HAP-1 (cell line): ENCODE measurements at places on chromosomes 7 and 10.

DNA sequence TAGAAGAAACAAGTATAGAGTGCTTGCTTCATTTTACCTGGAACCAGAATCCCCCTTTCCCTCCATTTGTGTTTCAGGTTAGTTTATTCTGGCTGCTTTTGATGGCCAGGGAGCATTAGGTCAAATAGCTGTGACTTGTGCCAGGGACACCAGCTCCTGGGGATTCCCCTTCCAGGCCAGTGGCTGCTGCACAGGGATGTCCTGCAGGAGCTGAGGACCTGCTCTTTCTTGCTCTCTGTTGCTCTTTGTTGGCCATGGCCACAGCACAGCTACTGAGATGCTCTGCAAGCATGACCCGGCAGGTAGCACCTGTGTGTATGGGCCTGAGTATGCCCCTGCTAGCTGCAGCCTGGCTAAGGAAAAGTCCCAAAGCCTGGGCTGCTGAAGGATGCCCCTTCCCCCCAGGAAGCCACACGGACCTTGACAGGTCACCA lies 208.9 kb downstream of the EBF3 start:
- no peak for DNase-seq

- DNase-seq, result no peak
These were observed 3.5 kb downstream of the EBF3 start for GRCh38 chr10:129960481-129961156.

GRCh38 chr10:1190791-1191490 lies 134.8 kb downstream of the WDR37 start:
- DNase-seq, result no peak

DNA sequence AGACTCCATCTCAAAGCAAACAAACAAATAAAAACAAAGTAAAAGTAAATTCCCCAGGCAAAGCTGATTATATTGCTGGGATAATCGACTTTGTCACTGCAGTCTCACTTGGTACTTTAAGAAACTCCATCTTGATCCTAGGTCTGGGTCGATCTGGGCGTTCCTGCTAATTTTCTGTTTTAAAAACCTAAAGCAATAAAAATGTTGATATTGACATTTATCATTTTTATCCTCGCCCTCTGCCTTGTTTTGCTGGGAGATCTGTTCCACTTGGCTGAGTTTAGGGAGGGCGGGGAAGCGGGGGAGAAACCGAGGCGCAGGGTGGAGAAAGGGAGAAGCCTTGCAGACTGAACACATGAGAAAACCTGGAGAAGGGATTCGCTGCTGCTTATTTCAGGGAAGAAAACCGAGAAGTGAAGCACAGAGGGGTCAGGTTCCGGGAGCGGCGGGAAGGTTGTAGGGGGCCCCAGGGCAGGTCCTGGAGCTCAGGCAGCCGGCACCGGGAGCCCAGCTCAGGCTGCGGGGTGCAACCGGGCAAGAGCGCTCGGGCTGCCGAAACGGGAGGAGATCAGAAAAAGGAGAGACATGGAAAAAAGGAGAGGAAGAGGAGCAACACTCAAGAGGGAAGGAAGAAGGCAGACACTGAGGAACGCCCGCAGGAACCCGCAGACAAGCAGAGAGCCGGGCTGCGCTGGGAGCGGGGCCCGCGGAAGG lies 27.3 kb upstream of the KMT2C start:
- DNase-seq, result peak; percentile 62

GRCh38 chr10:6406220-6407033 lies 173.6 kb downstream of the PRKCQ start:
- DNase-seq, result no peak

DNA sequence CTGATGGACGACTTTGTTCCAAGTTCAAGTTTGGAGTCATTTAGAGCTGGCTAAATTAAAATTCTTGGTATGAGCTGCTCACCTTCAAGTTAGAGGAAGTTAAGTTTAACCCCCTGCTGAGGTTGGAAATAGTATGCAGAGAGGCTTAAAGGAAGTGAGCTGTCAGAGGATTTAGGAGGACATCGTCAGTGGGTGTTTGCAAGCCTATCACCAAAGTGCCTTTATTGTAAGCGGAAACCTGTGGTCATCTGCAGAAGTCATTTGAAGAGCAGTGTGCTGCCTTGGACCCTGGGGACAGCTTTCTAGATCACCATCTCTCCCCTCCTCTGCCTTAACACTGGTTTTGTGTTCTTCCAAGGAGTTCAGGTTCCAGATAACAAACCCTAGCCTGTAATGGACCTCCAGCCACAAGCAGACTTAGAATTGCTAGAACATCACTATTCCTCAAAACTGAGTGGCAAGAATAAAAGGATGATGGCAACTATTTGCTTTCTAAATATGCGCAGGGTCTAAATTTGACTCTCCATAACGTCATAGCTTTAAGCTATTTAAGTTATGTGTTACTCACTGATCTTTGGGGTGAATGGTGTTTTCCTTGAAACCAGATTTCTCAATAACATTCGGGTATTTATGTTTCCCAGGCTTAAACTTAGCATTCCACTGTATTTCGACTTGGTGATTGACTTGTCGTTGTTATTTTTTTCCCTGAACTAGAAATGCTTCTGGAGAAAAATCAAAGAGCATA lies 93.4 kb downstream of the SLC39A12 start:
- no peak for DNase-seq

DNA sequence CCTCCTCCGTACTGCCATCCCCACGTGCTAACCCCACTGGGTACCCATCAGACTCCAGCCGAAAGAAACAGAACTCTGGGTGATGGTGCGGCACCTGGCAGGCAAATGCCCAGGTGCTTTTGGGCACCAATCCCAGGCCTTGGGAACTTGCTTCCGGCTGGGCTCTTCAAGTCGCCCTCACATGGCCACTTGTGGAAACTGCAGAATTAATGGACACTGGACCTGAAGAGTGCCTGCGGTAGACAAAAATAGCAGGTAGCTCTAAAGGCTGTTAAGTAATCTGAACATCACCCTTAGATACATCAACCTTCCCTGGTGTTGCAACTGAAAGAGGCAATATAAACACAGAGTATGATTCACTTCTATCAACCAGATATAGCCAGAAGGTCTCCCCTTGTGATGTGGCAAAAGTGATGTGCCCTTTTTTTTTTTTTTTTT lies 644.4 kb downstream of the GRM8 start:
- peak; percentile 62 for DNase-seq

DNA sequence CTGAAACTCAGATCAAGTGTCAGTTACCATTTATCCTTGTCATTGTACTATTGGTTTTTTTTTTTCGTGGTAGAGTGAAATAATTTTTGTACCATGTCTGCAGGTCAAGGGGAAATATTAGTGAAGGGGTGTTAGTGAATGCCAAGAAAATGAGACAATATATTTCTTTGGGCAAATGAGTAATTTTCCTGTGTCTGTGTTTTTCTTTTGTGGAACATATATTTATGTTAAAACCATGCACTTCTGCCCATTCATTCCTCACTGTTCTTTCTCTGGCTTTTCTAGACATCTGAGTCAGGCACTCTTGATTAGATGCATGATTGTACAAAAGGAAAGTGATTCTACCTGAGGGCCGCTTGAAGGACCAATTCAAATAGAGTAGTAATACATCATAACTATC lies 161.6 kb downstream of the BICC1 start:
- no peak for DNase-seq

GRCh38 chr7:18163091-18163490 lies 135.4 kb upstream of the PRPS1L1 start:
- no peak for DNase-seq

- DNase-seq, result no peak
These were observed 59.5 kb upstream of the TOMM7 start for GRCh38 chr7:22882106-22882505.

DNA sequence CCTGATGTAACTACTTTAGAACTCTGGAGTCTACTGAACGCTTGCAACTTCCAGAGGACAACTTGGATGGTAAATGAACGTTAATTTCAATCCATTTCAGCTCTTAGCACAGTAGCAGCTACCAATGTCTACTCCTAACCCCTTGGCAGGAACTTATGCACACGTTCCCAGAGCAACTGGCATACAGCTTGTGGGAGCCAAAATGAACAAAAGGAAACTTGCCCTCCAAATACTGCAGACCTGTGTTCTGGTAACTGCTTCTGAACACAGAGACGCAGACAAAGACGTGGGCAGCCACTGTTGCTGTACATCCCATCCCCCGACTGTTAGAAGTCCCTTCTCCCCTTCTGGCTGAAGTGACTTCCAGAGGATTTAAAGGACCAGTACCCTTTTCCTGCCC lies 61.3 kb downstream of the XPNPEP1 start:
- DNase-seq, result no peak

- DNase-seq, result no peak
These were observed 53.0 kb downstream of the HDAC9 start for GRCh38 chr7:18548534-18548933.

GRCh38 chr10:80144067-80144695 lies 11.7 kb downstream of the PLAC9 start:
- DNase-seq, result peak; percentile 32

DNA sequence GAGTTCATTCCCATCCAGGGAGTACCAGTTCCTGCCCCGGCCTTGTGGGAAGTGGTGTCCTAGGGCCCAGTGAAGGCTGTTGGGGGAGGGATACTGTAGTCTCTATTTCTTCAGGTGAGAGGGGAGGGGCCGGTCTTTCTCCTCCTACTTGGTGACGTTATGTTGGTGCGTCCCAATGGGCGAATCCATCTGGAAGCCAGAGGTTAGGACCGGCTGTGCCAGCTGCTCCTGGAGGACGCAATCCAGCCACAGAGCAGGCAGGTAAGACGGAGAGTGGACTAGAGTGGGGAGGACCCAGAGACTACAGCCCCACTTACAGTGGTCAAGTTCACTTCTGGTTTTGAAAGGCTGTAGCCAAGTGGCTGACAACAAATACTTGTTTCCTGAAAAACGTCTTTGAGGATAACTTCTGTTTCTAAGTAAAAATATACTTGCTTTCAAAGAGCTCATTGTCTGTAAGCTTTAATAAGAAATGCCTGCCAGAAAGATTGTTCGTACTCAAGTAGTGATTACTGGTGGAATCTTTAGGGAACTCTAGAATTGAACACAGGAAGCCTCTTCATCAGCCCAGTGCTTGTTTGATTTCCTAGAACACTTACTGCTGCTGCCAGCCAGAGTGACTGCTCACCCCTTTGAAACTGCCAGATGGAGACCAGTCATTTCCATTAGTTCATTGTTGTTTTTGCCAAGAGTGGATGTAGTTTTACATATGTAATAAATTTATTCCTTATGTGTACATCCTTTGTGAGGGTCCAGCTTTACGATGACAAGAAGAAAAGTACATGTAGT lies 25.4 kb downstream of the RBM33 start:
- no peak for DNase-seq

DNA sequence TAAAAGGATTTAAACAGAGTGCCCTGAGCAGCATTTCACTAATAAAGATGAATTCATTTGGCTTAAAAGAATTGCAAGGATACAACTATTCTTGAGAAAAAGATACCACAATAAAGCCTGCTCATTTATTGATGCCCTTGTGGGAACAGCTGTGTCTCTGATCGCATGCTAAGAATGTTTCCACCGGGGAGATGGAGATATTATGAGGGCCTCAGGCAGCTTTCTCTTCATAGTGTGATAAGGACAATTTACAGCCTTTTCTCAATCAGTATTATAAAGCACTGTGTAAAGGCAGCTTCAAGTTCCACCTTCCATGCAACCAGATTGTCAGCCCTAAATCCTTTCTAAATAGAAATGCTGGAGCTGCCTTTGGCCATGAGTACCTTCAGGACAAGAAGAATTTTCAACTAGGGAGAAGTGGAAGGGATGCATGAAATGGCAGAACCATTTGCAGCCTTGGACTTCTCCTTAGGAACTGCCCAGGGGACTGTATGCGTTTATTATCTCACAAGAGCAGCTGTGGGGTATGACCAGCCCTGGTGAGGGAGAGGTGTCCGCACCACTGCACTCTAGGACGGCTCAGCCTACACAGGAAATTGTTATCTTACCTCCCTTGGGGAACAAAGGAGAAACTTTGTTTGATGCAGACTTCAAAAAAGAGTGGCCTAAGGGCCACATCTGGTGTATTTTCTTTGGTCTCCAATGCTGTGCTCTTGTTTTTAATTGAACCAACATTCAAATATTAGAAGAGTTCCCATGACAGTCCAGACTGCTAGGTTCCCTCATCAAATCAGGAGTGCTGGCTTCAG lies 116.9 kb upstream of the PCGF5 start:
- DNase-seq, result no peak

DNA sequence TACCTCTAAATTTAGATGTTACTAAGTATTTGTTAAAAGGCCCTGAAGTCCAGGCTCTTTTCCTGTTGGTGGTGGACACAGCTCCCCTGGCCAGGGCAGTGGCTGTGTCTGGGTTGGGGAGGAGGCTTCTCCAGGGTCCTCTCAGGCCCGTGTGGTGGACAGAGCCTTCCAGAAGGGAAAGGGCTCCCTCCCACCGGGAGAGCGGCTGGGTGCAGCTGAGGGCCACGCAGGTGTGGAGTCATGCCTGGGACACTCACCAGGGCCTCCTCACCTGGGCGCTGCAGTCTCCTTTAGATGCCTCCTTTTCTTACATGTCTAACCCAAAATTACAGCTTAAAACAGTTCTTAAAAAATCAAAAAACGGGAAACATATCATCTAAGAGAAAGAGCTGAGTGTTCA lies 128.2 kb upstream of the TCERG1L start:
- DNase-seq, result no peak

DNA sequence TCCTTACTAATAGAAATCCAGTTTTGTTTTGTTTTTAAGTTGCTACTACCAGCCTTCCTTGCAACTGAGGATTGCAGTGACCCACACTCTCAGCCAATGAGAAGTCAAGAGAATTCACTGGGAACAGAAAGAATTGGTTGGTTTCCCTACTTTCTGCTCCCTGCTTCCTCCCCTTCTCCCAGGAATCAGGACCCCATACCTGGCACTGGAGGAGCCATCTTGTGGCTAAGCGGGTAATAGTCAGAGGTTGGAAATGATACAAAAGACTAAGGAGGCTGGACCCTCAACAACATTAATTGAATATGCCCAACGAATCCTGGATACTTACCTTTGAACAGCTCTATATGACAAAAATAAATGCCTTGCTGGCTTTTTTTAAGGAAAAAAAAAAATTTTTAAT lies 6.3 kb downstream of the TMEM176A start:
- DNase-seq, result no peak

GRCh38 chr10:75718991-75719390 lies 287.6 kb downstream of the LRMDA start:
- DNase-seq, result no peak

GRCh38 chr7:117548035-117548434 lies 68.2 kb downstream of the CFTR start:
- DNase-seq, result no peak

GRCh38 chr10:103843045-103843444 lies 12.3 kb downstream of the SH3PXD2A start:
- no peak for DNase-seq

- DNase-seq, result no peak
These were observed 14.7 kb upstream of the HABP2 start for GRCh38 chr10:113538151-113538550.
